ENCODE measurements at places on chromosomes 6 and 20. TPM values are rescaled to one million over a fixed set of nuclear protein-coding genes. Genes with fewer than 3 reads are reported as not detected.

The MCHR2 gene
- total RNA-seq, result not detected

DNA sequence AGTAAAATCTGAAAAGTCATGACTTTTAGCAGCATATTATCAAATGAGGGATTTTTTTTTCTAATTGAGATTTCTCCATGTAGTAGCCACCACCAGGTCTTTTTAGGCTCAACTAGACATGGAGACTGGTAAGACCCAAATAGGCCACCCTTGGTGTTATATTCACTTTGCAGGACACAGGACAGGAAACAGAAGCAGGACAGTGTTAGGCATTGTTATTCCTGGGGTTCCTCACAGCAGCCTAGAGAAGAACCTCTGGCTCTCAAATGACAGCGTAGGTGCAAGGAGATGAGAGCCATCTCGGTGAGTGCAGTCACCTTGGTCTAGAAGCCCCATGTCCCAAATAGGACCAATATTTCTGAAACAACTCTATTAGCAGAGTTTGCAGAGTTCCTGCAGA lies 19.2 kb upstream of the PBOV1 start:
- DNase-seq, result no peak

GRCh38 chr20:36663031-36663430 lies 17.0 kb upstream of the SLA2 start:
- DNase-seq, result no peak

- DNase-seq, result no peak
Observed at GRCh38 chr6:145199961-145200360, 535.4 kb downstream of the EPM2A start.

Measured in SJSA1 (cell line).